ENCODE measurements at places on chromosomes 1 and 21.

DNA sequence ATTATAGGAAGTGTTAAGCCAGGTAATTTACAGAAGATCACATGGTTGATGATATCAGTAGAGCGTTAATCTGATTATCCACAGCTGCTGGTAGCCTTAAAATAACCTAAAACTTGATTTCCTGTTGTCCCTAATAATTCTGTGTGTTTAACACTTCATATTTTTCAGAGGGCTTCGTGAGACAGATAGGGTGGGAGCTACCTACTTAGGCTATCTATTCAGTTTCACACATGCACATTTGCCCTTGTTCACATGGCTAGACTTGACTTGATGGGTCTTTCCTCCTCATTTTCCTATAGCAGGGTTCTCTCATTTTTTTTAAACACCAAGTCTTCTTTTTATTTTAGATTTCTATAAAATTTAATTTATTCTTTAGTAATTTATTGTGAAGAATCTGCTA lies 11.0 kb downstream of the BACH1 start:
- no peak for DNase-seq

GRCh38 chr21:34158866-34159835 lies 85.8 kb downstream of the MRPS6 start:
- no peak for DNase-seq

DNA sequence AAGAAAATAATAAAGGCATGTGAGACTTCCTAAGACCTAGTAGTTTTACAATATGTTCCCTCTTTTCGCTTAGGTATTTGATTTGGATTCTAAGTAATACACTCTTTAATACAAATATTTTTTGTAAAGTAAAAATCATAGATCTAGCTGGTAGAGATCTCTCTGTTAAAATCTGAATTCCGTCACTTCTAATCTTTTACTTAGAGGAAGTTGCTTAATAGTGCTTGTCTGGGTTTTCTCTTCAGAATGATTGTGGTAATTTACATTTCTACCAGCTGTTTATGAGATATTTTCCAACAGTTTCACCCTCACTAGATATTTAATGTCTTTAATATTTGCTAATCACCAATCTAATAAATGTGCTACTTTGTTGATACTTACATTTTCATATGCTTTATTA lies 23.3 kb downstream of the RBM11 start:
- DNase-seq = no peak

DNA sequence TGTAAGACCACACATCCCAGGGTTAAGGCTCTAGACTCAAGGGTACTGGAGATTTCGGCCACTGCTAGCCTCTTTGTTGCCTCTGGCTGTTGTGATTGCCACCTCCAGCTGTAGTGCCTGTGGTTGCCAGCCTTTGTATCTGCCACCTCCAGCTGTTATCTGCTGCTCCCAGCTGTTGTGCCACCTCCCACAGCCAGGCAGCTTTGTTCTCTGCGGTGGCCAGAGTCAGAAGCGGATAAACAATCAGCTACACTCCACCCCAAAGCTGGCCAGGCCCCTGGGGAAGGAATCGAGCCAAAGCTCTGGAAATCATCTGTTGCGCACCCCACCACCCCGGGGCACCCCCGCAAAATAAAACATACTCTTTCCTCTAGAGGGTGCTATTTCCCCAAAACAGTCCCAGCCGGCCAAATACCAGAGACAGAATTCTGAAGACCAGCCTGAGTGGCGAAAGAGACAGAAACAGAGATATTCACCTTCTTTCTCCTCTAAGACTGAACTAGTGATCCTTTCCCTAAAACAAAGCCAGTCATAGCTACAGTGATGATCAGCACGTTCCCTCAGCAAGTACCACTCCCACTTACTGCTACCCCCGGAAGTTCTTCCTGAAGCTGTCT lies 14.8 kb upstream of the PIGM start:
- peak; percentile 6 for DNase-seq

GRCh38 chr1:204837440-204838084 lies 33.1 kb upstream of the NFASC start:
- DNase-seq = no peak

GRCh38 chr1:54547601-54548388 lies at the start of gene ACOT11:
Gene ACOT11 (plus strand): TSS chr1:54548228. CDS start chr1:54548310, 82 bp downstream.
- no peak for DNase-seq

DNA sequence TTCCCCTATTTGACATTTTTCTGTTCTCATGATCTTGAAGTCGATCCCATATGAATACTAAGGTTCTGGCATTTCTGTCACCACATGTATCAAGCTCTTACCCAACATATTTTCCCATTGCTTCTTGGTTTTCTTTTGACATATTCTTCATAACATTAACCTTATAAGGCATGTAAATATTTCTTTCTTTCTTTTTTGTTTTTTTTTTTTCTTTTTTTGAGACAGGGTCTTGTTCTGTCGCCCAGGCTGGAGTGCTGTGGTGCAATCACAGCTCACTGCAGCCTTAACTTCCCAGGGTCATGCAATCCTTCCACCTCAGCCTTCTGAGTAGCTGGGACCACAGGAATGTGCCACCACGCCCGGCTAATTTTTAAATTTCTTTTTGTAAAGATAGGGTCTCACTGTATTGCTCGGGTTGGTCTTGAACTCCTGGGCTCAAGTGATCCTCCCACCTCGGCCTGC lies 33.1 kb upstream of the ERRFI1 start:
- DNase-seq = no peak

DNA sequence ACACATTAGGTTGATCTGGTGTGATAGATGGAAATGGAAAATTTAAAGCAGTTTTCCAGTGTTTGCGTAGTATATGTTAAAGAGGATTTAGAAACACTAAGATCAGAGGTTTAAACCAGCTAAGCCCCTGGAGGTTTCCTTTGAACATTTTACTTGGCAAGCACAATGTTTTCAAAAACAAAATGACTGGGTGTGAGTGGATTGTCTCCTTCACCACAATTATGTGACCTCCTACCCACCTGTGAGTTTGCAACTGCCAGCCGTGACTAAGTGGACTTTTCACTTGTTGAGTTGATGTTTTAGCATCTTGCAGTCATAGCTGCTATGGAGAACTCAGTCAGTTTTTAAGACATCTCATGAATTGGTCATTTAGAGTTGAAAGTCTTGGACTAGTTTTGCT lies 4.7 kb downstream of the CCDC190 start:
- DNase-seq = no peak

GRCh38 chr1:149848340-149849110 lies 50.8 kb upstream of the BOLA1 start:
- no peak for DNase-seq

DNA sequence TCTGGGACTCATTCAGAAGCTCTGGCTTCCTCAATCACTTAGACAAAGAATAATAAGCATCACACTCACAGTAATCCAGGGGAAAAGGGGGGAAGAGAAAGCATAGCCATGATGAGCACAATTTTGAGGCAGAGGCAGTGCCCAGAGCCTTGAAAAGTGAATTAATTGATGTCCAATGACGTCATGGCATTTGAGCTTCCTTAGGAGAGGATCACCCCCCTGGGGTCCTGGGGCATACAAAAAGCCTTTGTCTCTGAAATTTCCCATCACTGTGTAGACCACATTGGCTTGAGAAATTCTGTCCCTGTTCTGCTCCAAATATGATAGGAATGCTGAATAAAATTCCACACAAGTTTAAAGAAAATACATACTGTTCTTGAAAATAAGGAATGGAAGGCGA lies 84.3 kb upstream of the COA6 start:
- no peak for DNase-seq

DNA sequence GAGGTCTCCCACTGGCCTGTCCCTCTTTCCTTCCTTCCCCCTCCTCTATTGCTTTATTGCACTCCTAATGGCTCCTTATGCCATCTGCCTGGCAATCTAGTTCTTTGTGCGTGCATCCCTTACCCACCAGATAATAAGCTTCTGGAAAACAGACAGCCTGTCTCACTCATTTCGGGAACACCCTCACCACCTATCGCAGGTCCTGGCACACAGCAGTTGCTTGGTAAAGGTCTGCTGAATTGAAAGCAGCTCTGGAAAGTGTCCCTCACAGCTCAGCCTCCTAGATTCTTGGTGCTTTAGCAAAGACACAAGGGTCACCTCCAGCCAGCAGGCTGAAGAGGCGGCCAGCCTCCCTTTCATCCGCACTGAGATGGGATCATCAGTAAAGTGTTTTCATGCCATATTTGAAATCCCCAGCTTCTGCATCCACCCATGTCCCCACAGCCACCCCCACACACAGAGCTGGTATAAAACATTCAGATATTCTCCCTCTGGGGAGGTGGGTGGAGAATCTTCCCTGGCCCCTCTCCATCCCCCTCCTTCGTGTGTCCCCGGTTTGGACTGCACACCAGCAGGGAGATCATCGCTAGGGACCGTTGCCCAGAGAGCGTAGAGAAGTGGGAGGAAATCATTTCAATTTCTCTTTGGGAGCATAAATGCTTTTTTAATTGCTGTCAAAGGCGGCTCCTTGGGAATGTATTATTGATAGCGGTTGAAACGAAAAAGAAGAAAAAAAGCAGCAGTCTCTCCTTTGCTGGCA lies 29.1 kb upstream of the ATP2B4 start:
- DNase-seq = no peak

- no peak for DNase-seq
These were observed 206.1 kb downstream of the TM2D1 start for GRCh38 chr1:61518670-61519400.

DNA sequence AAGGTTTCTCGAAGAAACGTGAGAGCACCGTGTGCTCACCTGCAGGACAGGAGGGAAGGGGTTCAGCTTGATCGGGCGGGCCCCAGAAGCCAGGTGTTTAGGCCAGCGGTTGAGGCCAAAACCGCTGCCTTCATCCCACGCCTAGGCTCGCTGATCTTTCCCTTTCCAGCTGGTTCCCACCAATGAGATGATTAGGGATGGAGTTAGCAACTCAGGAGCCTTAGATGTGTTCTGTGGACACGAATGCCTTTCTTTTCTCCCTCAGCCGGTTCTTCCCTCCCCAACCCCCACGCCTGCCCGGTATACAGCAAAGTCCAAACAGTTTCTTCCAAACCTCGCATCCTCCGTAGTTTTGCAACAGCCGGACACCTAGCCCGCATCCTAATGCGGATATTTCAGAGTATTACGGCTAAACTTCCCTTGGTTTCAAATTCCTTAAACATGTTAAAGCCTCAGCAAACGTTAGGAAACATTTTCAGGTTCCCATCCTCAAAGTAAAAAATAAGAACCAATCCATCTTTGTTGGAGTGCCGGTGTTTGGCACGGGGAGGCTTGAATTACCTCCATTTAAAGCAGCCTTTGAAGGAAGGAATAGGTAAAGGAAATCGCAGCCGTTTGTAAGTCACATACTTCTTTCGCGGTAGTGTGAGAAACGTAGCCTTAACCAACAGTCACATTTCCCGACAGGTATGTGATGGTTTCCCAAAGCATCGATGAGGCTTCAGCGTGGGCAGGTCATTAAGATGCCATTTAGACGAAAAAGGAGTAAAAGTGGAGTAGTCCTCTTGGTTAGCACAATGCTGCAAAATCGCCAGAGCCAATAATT lies 1.1 kb downstream of the LRRC8C start:
- DNase-seq = no peak

DNA sequence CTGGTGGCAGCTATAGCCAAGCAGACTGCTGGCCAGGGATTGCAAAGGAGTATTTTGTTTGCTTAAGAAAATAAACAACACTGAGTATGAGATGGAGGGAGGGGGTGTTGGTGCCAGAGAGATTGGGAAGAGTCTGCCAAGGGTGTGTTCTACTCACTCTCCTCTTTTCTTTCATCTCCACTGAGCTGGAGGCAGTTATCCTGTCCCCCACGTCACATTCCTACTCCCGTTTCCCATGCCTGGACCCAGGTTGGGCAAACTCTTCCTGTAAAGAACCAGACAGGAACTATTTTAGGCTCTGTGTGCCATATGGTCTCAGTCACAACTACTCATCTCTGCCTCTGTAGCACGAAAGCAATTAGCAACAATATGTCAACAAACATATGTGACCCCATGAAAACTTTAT lies 1.4 kb upstream of the IL24 start:
- no peak for DNase-seq

DNA sequence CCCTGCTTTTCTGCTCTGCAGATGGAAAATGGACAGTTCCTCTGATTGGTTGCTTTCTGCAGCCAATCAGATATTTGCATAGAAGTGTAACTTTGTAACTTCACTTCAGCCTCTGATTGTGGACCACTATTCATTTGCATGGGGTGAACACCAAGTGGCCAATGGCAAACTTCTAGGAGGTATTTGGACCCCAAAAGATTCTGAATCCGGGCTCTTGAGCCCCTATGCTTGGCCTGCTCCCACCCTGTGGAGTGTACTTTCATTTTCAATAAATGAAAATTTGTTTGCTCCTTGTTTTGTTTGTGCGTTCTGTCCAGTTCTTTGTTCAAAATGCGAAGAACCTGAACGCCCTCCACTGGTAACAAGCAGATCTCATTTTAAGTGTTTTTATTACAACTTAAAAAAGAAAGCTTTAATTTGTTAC lies 6.4 kb upstream of the GSTM4 start:
- DNase-seq = no peak

GRCh38 chr1:86703696-86704457 lies 499 bp upstream of the SH3GLB1 start:
- DNase-seq = peak; percentile 19

GRCh38 chr1:207873055-207873890 lies 37.7 kb downstream of the CD34 start:
- no peak for DNase-seq

GRCh38 chr1:212281590-212281989 lies 3.6 kb upstream of the PPP2R5A start:
- no peak for DNase-seq

GRCh38 chr1:218475275-218475674 lies 130.1 kb downstream of the TGFB2 start:
- DNase-seq = no peak

GRCh38 chr1:200588698-200589097 lies 31.9 kb downstream of the KIF14 start:
- DNase-seq = no peak

DNA sequence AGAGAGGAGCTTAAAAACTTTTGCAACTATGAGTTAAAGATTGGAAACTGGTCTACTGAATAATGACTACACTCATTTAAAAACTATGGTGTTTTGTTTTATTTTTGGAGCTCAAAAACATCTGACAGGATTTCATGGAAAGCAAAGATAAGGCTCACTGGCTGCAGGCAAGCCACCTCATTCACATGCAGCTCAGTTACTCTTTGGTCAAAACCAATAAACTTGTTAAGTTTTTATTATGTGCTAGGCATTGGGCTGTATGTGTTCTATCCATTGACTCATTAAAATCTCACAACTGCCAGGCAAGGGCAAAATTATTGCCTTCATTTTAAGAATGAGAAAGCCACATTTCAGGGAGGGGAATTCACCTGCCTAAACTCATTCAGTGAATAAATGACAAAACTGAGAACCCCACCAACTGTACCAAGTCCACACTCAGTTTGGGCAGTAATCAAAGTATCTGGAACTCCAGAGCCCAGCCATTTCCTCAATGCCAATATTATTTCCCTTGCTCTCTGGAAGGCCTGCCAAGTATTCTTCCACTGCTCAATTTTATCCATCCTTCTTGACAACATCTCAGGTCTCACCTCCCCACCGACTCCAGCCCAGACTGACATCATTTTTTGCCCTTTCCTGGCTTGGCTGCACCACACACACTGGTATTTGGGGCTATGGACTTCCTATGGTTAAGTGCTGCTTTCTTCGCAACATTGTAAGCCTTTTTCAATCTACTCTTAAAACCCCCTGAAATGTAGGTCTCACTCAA lies 401.1 kb upstream of the NFIA start:
- no peak for DNase-seq

Data from stimulated activated CD8-positive, alpha-beta memory T cell treated with anti-CD3 and anti-CD28 coated beads, Interleukin-4, amount 100 ng/mL, for 1 hour (primary cell).